ENCODE measurements at places on chromosomes 2 and 18.

- no peak for DNase-seq
Observed at GRCh38 chr2:138518860-138519259, 17.3 kb downstream of the SPOPL start.

- DNase-seq = no peak
Observed at GRCh38 chr2:142131010-142131669, at the start of gene LRP1B. TSS of gene LRP1B (minus strand) at chr2:142131016. CDS start at chr2:142130729, 287 bp downstream.

DNA sequence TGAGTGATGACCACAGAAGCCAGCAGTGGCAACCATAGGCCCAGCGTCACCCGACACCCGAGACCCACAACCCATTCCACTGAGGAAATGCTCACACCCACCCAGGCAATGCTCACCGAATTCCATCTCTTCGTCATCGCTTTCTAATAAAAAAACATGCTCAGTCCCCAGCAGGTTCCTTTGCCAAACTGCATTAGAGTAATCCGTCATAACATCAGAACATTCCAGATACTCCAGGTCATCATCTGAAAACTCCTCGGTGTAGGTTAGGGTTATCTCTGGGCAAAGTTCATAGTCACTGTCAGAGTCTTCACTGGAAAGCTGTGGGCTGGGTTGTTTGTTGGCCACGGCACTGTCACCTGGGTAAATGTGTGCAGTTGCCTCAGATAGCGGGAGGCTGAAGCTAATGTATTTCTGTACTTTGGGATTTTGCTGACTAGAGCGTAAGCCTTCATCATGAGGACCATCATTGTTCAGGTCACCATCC is 49.3 kb downstream of the ALPK2 start:
- DNase-seq = no peak

DNA sequence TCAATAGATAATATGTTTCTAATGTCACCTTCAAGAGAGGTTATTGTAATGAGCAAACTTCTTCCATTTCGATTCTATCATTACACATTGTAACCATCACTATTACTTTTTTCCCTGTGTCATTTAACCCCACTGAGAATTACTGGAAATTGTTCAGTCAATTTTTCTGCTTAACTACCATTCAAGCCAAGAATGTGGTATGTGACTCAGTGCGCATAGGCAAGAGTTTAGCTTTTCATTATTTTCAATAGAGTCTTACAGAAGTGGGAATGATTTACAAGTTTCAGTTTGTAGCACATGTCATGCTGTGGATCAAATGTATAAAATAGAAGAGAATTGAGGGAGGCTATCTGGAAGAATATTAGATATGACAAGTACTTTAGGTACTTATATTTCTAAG is 34.3 kb upstream of the PIEZO2 start:
- DNase-seq = no peak

GRCh38 chr2:7670905-7671641 is 753.9 kb downstream of the RNF144A start:
- no peak for DNase-seq

DNA sequence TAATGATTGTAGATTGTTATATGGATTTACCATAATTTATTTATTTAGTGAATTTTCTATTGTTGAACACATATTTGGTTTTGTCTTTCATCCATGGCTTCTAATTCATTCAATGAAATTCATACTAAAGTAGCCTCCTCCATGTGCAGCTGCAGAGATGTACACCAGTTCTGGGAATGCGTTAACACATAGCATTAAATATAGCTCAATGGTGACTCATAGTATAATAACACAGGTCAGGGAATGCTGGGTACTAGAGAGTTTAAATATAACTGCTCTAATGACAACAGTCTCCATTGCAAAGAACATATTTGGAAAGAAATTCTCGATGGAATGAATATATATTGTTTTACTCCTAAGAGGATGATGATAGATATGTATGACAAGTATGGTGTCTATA is 1190.2 kb upstream of the NRXN1 start:
- DNase-seq = no peak

DNA sequence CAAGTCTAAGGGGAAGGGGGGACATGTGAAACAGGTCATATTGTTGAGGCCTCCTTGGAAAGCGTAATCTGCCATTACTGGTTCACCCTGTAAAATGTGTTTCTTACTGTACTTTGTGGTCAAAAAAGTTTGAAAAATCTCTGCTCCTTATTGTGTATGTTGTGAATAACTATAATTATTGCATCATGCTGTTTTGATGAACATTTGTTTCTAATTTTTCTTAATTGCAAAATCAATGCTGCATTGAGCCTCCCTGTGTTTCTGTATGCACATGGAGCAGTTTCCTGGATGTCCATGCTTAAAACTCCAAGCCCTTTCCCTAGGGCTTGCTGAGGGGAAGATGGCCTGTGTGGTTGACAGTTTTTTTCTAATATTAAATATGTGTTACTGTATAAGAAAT is 158.6 kb downstream of the RNF144A start:
- no peak for DNase-seq
